ENCODE measurements at places on chromosomes 4 and X. TPM values are rescaled to one million over a fixed set of nuclear protein-coding genes. Genes with fewer than 3 reads are reported as not detected.

GRCh38 chr4:66429276-66429675 lies 759.0 kb upstream of the EPHA5 start:
- no peak for DNase-seq

DNA sequence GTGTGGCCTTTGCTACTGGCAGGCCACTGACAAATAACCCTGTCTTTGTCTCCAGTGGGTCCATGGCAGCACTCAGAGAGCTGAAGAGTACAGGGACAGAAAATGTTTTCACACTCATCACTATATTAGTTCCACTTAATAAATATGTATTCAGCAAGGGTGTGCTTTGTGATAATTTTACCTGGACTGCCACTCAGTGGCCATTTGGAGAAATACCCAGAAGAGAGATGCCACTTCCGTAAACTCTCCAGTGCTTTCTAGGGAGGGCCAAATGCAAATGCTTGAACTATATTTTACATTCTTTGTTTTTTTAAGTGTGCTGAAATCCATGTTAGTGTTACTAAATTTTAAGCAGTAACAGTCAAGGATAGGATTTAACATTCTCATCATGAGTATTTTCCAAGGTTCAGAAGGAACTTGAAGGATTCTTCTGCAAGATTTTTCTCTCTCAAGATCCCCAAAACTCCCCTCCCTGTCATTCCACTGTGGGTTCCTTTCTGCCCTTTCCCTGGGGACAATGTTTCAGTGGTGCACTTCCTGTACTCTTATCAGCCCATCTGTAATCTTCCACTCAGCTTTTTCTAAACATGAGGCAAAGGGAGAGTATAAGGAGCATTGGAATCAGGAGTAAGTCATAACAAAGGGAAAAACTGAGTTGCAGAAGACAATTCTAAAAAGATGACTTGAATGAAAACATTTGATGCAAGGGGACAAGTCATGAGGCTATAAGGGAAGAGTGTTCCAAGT lies 46.0 kb downstream of the TFDP3 start:
- peak; percentile 6 for DNase-seq

DNA sequence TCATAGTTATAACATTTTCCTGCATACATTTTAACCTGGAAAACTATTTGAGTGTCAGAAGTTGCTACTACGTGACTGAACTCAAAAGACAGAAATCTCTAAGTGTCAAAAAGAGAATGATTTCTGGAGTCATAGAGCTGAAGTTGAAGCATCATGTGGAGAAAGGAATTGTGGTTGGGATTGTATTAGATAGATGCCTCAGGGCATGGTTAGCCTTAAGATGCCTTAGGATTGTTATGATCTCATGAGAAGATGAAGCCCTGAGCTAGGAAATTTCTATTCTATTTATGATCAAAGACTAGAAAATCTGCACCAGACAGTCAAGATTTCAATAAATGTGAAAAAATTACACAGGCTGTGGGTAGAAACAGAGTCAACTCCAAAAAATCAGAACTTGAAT lies 20.2 kb downstream of the EPGN start:
- no peak for DNase-seq

DNA sequence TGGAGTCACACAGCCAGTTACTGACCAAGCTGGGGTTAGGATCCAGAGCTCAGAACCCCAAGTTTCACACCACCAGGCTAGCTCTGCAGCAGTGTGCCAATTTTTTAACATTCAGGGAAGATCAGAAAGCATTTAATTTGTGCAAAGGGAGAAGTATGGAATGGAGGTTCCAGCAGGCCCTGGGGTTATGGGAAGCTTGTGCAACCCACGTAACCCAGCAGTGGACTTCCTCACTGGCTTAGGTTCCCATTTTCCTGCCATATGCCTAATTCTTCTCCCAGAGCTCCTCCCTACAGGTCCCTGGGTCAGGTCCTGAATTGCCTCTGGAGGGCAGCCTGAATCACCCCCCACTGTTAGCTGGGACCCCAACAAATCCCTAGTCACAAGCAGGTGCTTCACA lies 14.0 kb downstream of the APLN start:
- DNase-seq = no peak

Gene PLRG1
- 71.6 TPM for total RNA-seq
